ENCODE measurements at places on chromosomes 2 and 18.

DNA sequence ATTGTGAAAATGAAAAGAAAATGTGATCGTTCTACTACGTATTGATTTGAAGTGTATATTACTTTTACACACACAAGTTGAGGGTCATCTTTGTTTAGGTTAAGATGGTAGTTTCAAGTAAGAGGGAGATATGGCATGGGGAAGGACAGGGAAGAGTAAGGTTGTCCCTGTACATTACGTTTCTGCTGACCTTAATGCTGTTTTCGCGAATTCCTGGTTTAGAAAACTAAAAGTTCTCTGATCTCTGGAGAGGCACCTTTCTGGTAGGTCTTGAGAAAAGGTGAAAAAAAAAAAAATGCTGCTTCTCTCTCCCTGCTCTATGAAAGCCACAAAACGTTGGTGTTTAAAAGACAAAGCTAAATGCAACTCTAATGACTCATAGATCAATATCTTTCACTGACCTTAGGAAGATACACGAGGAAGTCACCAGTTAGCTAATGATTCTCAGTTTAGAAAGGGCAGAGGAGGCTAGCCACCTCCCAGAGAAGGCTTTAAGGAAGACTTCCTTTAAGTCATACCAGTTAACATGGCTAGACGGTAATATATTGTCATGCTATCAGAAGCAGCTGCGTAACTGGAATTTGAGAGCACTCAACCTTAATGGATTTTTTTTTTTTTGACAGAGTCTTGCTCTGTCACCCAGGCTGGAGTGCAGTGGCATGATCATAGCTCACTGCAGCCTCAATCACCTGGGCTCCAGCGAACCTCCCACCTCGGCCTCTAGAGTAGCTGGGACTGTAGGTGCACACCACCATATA lies 13.2 kb downstream of the TXNDC2 start:
- no peak for DNase-seq

DNA sequence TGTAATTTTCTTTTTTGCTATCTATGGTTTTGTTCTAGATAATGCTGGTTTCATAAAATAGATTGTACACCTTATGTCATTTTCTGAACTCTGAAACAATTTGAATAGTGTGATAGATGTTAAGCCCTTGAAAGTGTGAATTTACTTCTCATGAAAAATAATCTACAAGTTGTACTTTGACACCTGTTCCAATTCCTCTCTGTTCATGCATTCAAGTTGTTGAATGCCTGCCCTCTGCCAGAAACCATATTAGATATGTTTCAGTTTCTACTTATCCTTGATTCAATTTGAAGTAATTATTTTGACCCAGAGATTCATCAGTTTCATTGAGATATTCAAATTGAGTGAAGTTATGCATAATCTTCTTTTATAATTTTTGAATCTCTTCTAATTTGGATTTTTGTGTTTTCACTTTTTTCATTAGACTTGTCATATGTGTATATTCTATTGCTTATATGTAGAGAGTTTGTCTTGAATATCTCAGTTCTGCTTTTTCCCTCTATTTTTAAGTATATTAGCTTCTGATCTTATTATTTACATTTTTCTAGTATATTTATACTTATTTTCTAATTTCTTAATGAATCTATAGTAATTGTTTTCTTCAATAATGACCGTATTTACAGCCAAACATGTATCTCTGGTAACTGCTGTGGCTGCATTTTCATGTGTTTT lies 143.3 kb upstream of the TACR1 start:
- no peak for DNase-seq

DNA sequence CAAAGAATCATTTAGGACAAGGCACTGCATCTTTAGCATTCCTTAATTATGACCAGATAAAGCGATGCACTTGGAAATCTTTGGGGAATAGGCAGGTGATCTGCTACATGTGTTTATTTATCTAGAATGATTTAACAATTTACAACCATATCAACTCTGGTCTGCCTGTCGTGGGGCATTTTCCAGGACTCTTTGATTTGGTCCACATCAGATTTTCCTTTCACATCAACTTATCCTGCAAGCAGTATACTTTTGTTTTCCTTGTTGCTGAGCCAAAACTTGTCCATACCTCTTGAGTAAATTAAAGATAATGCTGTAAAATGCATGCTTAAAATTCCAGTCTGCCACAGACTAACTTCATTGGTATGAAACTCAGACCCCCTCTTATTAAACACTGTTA lies 312.4 kb upstream of the TCF4 start:
- no peak for DNase-seq

DNA sequence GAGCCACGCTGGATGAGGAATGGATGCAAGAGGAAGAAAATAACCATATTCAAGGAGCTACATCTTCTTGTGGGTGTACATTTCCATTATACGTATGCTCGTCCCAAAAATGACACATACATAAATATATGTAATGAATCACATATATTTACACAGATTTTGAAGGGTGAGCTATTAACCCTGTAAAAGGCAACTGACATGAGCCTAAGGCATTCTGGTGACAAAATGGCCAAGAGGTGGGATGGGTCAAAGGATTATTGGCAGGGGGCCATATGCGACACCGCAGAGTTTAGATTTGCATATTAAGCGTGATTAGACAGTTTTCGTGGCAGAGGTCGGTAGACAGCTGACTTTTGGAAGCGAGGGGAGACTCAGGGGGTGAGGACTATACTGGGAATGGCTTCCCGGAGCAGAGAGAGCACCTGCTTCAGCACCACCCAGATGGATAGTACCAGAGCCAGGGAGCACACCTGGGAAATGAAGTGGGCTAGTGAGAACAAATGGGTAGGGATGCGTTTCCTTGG lies 431 bp upstream of the CNRIP1 start:
- no peak for DNase-seq

DNA sequence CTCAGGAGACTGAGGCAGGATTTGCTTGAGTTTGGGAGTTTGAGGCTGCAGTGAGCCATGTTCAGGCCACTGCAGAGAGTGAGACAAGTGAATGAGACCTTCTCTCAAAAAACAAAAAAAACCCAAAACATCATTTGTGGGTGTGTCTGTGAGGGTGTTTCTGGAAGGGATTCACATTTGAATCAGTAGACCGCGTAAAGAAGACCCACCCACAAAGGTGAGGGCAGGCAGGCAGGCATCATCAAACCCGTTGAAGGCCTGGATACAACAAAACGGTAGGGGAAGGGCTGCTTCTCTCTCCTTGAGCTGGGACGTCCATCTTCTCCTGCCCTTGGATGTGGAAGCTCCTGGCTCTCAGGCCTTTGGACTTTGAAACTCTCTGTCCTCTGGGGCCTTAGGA lies 25.4 kb downstream of the CDKL4 start:
- no peak for DNase-seq

DNA sequence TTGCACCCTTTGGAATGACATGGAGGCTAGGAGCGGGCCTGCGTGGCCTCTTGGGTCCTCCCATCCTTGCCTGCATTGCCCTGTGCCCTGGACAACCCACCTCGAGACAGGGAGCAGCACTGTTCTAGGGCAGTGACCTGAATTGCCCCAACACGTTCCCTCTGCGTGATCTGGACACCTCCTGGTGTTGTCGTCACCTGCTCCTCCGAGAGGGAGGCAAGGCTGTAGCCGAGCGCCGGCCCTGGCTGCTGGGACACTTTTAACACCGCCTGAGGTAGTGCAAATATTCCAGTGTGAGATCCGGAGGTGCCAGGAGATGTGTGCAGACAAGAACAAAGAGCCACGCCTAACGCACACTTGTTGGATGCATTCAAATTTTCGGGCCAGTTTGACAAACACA lies 131.5 kb downstream of the SMAD7 start:
- no peak for DNase-seq

DNA sequence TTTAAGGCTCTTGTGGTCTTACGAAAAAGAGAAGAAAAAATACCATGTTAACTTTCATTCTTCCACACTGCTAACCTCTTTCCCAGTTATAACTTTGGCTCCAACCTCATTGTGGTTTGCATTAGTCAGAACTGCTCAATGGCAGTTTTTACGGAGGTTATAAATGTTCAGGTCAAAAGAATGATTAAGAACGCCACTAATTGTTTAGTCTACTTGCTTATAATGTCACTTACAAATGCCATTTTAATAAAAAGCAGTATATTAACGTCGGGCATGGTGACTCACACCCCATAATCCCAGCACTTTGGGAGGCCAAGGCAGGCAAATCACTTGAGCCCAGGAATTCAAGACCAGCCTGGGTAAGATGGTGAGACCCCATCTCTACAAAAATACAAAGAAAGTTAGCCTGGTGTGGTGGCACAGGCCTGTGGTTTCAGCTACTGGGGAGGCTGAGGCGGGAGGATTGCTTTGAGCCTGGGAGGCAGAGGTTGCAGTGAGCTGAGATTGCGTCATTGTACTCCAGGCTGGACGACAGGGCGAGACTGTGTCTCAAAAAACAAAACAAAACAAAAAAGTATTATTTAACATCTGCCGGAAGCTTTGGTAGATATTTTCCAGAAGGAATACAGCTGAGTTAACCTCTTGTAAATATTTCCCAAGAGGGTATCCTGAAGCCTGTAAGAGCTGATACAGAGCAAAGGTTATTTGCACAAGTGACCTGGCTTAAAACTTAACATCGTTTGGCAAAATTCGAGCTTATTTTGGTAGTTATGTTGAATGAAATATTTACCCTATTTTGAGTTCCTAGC lies 5.1 kb downstream of the AGPS start:
- DNase-seq = no peak

- DNase-seq = no peak
Observed at GRCh38 chr2:122955776-122956175, 1069.3 kb upstream of the CNTNAP5 start.

GRCh38 chr2:71669628-71670429 lies 216.5 kb downstream of the DYSF start:
- no peak for DNase-seq

- no peak for DNase-seq
Observed at GRCh38 chr2:70515938-70516337, 37.7 kb downstream of the TGFA start.

- no peak for DNase-seq
Observed at GRCh38 chr2:37871456-37872191, 53.5 kb upstream of the RMDN2 start.

DNA sequence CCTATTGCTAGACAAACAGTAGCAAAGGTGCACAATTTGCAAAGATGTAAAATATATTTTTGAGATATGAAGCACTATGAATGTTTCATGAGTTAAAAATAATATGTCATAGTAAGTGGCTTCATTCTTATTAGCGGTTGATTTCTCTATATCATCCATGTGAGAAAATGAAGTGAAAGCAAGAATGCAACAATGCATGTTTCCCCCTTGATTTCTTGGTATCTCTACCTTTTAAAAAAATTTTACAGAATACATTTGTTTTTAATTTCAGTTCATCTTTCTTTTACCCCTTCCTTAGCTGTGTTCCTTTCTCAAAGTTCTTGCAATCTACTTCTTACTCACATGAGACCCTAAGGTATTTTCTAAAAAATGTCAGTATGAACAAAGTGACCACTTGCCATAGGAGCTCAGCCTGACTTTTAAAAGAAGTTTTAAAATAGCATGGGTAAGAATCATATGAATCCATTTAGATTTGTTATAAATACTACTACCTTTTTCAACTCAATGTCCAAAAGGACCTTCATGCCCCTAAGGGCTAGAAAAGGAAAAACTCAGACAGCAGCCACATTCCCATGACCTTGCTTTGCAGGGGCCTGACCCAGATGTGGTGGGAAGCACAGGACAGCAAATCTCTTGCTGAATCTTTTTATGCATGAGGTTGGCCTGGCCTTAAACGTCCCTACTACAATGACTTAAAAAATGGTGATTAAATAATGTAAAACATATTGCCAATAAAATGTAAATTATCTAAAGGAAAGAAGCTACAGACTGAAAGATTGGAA lies 14.8 kb upstream of the SLC38A11 start:
- DNase-seq = no peak

DNA sequence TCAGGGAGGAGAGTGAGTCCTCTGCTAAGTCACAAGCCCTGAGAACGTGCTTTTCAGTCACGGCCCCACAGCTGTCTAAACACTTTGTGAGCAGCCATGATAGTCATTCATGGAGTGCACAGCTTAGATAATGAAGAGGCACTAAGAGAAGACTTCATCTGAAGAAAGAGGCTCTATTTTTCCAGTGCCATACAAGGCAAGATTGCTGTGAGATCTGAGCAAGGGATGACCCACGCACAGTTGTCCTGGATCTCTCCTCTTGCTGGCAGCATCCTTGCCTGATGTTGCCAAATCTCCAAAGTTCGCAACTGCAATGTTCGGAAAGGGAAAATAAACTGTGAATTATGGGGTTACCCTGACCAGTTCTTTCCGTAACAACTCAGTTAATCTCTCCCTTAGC lies 418.7 kb downstream of the MEIS1 start:
- DNase-seq = no peak

DNA sequence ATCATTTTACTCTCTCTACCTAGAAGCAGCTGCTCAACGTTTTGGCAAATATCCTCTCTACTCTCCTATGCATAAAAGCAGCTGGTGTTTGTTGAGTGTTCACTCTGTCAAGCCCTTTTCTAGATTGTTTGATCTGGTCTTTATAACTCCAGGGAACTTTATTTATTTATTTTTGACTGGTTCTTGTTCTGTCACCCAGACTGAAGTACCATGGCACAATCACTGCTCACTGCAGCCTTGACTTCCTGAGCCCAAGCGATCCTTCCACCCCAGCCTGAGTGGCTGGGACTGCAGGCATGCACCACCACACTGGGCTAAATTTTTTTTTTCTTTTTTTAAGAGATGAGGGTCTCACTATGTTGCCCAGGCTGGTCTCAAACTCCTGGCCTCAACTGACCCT lies 12.7 kb downstream of the CATIP start:
- no peak for DNase-seq

DNA sequence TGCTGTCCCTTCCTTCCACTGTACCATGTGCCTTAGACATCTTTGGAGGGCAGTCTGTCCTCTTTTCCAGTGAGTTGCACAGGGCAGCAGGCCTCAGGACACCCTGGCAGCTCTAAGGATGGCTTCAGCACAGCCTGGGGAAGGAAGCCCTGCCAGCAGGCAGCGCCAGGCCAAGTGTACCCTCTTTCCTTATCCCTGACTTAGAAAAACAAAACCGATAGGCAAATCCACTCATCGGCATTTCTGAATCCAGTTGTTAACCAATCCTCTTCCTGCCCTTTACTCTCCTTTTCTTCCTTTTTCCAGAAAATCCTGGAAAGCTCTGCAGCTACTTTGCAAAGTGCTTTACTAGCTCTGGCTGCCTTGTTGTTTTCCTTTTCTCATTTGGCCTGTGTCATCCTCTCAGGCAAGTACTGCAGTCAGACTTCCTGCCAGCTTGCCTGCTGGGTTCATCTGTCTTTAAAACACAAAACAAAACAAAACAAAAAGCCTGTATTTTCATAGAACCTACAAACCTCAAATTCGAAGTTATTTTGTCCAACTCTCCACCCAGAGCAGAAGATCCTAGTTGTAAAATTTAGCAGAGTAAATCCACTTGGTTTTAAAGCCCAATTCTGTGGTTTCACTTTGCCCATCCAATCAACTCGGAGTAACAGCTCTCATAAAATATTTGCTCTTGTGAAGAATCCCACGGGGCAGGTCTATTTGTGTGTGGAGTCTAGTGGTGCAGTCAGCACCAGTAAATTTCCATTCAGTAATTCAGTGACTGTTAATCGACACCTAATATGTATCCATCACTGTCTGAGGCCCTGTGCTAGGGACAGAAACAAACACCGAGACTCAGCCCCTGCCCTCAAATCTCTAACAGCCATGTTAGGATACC lies 45.2 kb downstream of the PCBP1 start:
- no peak for DNase-seq

GRCh38 chr2:100632759-100633158 lies 70.0 kb downstream of the PDCL3 start:
- DNase-seq = no peak

GRCh38 chr2:81195774-81196382 lies 891.3 kb upstream of the LRRTM1 start:
- DNase-seq = no peak

Measured in GM19239 (cell line).